NCI-H526 treated with DMSO at 0.1 percent for 48 hours (cell line): ENCODE measurements at places on chromosomes 16 and 17.

- no peak for DNase-seq
Measured at GRCh38 chr17:63842173-63842539, 329 bp downstream of the SMARCD2 start.

- DNase-seq = no peak
Measured at GRCh38 chr16:84752600-84752999, 52.8 kb downstream of the USP10 start.

DNA sequence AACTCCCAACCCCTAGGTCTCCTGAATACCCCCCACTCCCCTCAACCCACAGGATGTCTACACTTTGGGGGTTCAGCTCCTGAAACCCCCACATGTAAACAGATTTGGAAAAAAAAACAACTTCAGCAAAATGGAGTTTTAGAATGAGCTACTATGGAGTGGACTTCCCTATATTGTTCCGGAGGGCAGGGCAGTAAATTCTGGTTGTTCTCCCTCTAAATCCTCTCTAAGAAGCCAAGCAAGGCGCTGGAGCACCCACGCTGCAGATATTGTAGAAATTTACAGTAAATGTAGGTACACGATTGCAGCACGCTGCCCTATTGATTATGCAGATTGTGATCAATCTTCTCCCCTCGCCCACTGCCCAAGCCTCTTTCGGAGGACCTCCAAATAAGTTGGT, 8.5 kb upstream of the ZFHX3 start:
- no peak for DNase-seq

DNA sequence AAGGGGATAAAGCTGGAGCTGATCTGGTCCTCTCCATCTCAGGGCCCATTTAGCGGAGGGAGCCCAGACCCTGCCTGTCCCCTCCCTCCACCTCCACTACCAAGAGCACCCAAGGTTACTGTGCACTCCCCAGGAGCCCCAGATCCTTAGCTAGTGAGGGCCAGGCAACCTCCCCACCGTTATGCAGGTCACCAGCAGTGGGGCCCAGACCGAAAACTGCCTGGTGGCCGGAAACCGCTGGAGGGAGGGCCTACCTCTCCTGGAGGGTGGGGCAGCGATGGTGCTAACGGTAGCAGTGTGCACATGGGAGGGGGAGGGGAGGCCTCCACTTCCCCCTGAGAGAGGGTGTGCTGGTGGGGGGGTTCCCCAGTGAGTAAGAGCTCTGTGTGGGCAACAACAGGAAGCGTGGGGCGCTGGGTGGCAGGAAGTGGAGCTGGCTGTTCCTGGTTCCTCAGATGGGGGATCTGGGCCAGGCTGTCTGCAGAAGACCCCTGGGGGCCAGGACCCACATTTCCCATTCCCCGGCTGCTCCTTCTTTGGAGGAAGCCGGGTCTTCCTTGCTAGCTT, 4.4 kb downstream of the FMNL1 start:
- no peak for DNase-seq

- DNase-seq = no peak
Measured at GRCh38 chr16:52320930-52321439, 226.0 kb downstream of the TOX3 start.

- DNase-seq = peak; percentile 12
Measured at GRCh38 chr17:67995570-67996263, 552 bp downstream of the C17orf58 start.

- no peak for DNase-seq
Measured at GRCh38 chr17:2635241-2635640, 41.8 kb downstream of the PAFAH1B1 start.

DNA sequence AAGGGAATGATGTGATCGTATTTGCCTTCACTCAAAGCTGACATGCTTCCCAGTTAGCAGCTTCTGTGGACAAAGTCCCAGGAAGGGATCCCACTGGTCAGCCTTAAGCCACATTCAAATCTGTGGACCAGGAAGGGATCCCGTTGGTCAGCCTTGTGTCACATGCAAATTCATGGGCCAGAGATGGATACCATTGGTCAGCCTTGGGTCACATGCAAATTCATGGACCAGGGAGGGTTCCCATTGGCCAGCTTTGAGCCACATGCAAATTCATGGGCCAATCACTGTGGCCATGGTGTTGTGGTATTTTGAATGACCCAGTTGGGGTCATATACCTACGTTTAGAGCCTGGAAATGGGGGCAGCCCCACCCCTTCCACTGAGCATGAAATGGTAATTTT, 201.6 kb downstream of the HS3ST4 start:
- DNase-seq = no peak

- no peak for DNase-seq
Measured at GRCh38 chr17:81382851-81383250, 12.4 kb upstream of the BAHCC1 start.

GRCh38 chr16:86575754-86576557, 2.4 kb upstream of the FOXL1 start:
- peak; percentile 2 for DNase-seq

- DNase-seq = no peak
Measured at GRCh38 chr16:55082591-55082976, 151.9 kb downstream of the IRX5 start.

DNA sequence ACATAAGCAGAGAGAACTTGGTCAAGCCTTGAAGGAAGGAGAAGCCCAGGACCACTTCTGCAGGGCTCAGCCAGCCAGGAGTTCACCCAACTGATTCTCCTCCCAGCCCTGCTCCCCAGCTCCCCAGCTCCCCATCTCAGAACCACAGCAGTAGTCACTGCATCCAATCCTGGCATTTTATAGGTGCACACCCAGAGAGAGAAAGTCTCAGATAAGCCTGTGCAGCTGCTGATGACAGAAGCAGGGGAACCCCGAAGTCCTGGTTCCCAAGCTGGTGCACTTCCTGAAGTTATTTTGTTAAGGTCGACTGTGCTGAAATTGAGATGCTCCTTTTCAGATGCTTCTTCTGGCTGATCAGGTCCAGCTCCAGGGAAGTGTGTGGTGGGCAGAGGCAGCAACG, 6.6 kb downstream of the RNF112 start:
- no peak for DNase-seq

GRCh38 chr16:85903559-85903958, 4.6 kb downstream of the IRF8 start:
- no peak for DNase-seq

DNA sequence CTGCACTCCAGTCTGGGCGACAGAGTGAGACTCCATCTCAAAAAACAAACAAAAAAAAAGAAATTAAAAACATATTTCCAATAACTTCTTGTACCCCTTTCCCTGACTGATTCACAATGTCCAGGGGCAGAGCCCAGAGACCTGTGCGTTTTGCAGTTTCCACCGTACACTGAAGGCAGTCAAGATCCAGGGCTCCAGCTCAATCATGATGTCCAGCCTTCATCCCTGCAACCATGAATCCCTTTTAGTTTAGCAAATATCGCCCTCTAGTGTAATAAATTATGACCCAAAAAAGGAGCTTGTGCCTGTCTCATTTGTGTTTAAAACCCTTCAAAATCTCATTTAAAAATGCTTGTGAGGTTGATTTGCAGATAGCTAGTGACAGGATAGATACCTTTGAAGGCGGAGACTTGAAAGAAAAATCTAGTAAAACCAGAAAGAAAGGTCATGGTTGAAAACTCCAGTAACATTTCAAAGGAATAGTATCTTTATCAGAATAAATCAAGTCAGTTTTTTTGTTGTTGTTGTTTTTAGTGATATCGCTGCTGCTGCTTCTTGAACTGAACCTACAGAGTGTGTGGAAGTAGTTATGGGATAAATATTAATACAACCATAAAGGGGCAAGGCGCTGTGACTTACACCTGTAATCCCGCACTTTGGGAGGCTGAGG, 3.7 kb upstream of the ERN1 start:
- peak; percentile 32 for DNase-seq

GRCh38 chr17:75069783-75070182, 18.0 kb upstream of the SLC16A5 start:
- DNase-seq = peak; percentile 9

DNA sequence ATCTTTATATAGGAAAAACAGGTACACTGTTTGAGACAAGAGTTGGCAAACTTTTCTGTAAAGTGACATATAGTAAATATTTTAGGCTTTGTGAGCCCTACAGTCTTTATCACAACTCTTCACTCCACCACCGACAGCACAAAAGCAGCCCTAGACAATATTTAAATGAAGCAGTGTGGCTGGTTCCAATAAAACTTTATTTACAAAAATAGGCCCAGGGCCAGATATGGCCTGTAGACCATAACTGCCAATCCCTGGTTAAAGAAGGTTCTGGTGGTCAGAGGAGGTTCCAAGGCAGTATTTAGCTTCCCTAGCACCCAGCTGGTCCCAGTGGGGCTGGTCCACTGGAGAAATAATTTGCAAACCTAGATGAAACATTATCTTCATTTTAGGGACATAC, 3.6 kb downstream of the FAM117A start:
- no peak for DNase-seq

DNA sequence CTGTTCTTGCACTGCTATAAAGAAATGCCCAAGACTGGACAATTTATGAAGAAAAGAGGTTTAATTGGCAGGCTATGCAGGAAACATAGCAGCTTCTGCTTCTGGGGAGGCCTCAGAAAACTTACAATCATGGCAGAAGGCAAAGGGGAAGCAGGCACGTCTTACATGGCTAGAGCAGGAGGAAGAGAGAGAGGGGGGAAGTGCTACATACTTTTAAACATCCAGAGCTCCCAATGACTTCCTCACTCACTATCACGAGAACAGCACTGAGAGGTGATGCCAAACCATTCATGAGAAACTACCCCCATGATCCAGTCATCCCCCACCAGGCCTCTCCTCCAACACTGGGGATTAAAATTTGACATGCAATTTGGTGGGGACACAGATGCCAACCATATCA, 13.3 kb downstream of the WFIKKN2 start:
- DNase-seq = no peak

DNA sequence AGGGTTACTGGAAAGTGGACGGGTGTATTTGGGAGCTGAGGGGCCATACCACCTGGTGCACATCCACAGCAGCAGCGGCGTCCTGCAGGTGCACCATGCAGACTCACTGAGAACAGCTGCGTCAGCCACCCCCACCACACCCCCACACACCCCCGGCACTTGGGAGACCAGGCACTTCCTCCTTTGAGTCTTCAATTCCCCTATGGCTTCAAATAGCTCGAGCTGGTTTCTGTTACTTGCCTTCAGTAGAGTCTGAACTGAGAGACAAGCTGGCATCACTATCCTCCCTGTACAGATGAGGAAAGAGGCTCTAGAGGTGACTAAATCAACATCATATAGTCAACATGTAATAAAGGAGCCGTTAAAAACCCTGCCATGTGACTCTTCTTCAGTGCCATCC, 15.4 kb downstream of the CUEDC1 start:
- peak; percentile 85 for DNase-seq

- peak; percentile 40 for DNase-seq
Measured at GRCh38 chr17:79993390-79994227, 42.1 kb downstream of the TBC1D16 start.

DNA sequence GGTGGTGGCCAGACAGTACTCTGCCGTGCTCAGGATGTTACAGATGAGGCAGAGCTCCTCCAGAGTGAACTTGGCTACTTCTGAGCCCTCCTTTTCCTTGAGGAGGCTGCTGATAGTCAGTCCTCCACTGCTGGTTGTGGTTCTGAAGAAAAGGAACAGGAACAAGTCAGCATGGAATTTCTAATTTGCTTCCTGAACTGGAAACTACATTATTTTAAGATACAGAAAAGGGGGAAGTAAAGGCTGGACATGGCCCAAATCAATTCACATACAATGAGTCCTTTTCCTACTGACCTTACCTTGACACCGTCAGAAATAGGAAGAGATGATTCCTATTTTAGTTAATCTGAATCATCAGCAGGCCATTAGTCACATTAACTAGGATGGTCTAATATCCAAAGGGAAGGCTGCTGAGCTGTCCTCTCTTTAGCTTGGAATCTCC, 154.2 kb downstream of the VPS53 start:
- DNase-seq = no peak

DNA sequence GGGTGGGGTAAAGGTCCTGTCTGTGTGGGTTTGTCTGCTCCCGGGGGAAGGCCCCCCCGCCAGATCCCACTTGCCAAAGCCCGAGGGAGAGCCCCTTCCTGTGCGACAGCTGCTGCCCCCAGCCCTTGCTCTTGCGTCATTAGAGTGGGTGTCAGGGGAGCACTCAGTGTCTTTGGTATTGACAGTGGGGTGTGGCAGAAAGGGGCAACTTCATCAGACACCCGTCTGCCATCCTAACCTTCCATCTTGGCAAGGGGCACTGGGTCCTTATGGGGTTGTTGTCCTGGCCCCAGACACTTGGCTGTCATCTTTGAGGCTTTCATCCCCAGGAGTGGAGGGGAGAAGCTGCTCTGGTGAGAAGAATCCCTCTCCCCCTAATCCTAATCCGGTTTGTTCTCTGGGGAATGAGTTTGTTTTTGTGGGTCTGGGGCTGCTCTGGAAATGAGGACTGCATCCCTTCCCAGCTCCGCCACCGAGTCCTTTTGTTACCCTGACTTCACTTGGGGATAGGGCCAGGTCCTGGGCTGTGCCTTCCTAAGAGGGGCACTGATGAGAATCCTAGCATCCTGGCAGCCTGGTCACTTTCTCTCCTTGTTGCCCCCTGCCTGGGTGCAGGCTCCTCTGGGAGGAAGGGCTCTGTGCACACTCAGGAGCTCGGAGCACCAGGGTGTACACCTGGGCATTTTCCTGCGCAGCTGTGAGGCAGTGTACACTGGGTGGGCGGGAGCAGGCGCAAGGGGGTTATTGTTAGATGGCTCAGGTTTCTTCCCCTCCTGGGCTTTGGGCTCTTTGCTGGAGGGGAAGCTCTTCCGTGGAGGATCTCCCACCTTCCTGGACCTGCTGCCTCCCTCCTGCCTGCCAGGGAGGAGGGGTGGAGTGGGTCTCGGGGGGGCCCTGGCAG, 21.1 kb downstream of the GJD3 start:
- DNase-seq = no peak

DNA sequence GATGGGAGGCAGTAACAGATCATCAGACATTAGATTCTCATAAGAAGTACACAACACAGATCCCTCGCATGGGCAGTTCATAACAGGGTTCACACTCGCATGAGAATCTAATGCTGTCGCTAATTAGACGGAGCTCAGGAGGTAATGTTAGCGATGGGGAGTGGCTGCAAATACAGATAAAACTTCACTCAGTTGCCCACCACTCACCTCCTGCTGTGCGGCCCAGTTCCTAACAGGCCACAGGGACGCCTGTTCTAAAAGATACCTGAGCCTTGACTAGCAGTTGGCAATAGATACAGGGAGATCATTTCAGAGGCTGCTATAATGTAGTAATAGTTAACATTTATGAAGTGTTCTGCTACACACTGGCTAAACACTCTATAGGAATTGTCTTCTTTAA, 4.9 kb downstream of the PTRH2 start:
- no peak for DNase-seq

- no peak for DNase-seq
Measured at GRCh38 chr16:55036371-55036821, 105.7 kb downstream of the IRX5 start.

DNA sequence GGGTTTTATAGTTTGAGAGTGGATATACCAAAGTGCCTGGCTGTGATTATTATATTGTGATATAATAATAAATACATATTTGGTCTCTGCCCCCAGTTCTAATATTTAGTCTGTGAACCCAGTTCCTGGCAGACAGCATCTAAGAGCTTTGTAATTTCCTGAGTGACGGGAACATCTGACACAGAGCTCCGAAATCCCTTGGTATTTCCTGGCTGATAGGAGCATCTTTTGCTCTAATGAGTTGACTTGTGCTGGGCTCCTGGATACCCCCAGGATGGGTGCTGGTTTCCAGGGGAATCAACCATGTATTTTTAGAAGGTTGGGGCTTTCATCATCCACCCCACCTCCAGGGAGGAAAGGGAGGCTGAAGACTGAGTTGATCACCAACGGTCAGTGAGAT, 187.3 kb downstream of the CDH13 start:
- DNase-seq = no peak
